CD4-positive, alpha-beta T cell (primary cell): ENCODE measurements at places on chromosomes 4 and X.

DNA sequence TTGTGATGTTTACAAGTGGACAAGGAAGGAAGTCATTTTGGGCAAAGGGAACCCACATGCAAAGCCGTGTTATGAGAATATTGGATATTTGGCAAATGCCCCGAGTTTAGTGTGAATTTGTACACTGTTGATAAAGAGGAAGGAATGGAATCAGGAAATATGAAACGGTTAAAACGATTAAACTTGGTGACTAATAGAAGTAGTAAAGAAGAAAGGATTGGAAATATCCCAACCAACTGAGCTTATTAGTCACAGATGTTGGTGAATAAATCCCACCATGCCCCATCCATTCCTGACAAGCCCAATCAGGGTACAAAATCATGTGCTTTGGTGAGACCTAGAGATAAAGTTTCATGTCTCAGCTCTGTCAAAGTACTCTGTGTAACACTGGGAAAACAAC is 22.0 kb downstream of the ARHGAP24 start:
- no peak for DNase-seq

DNA sequence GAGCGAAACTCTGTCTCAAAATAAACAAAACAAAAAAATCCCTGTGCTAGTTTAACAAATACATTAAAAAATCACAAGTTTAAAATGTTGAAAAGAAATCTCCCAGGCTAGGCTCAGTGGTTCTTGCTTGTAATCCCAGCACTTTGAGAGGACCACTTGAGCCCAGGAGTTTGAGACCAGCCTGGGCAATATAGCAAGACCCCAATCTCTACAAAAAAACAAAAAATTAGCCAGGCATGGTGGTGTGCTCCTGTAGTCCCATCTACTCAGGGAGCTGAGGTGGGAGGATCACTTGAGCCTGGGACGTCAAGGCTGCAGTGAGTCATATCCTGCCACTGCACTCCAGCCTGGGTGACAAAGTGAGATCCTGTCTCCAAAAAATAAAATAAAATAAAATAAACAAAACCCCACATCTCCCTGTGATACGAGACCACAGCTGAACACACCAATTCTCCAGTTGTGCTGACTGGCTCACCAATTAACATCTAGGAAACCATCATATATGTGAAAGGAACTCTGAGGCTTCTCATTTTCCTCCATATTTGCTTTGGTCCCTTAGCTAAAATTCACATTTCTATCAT is 7.3 kb downstream of the RPS4X start:
- DNase-seq = no peak

GRCh38 chrX:2401590-2402360 is 99.0 kb downstream of the DHRSX start:
- DNase-seq = no peak

DNA sequence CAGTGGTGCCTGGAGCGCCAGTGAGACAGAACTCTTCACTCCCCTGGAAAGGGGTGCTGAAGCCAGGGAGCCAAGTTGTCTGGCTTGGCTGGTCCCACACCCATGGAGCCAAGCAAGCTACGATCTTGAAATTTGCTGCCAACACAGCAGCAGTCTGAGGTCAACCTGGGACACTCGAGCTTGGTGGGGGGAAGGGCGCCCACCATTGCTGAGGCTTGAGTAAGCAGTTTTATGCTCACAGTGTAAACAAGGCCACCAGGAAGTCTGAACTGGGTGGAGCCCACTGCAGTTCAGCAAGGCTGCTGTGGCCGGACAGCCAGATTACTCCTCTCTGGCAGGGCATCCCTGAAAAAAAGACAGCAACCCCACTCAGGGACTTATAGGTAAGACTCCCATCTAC is 149.5 kb downstream of the EDA2R start:
- no peak for DNase-seq

DNA sequence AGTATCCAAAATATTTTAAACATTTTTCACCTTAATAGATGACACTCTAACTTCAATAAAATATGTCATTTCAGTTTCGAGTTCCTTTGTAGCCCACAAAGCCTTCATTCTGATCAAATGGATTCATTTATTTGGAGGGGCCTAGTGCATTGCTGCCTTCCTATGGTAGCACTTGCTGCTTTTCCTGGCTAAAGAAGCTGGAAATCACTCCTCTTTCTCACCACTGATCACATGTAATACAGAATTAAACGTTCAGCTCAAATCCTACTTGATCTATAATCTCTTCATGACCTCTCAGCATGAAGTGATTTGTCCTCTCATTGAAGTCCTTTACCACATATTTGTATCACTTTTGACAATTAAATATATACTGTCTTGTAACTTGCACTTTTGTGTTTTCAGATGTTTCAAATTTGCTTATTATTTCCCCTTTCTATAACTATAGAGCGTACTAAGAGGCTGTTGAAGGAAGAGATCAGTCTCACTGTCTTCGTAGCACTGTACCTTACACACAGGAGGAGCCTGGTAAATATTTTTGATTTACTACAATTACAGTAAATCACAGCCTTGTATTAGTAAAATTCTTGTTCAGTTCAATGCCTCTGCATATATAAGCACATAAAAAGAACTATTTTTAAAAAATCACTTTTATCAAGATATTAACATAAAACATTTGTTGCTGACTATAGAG is 555 bp downstream of the CFI start:
- no peak for DNase-seq

DNA sequence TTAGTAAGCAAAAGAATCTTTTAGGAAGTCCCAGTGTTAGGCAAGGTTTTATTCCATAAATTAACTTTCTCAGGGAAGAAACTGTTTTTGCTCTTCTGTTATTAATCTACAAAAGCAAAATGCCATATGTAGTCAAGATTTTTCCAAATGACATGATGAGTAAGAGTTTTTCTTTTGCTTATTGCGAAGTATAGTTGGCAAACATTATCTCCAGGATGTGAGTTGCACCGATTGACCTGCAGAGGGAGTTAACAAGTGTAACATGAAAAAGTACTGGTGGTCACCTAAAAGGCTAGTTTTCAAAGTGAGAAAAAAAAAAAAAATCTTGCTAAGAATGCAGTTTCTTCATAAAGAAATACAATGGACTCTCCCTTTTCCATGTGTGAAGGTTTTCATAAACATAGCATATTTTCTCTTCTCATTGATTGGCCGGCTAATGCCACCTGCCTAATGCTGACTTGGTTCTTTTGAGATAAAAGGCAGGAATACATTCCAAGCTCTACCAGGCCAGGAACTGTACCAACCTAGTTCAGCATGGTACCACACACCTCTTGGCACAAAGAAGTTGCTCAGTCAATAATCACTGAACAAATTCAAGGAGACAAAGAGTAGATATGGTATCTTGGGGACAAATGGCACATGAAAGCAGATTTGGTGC is 100.2 kb downstream of the LNX1 start:
- DNase-seq = no peak

GRCh38 chr4:185837415-185838103 is 25.6 kb upstream of the SORBS2 start:
- DNase-seq = no peak

DNA sequence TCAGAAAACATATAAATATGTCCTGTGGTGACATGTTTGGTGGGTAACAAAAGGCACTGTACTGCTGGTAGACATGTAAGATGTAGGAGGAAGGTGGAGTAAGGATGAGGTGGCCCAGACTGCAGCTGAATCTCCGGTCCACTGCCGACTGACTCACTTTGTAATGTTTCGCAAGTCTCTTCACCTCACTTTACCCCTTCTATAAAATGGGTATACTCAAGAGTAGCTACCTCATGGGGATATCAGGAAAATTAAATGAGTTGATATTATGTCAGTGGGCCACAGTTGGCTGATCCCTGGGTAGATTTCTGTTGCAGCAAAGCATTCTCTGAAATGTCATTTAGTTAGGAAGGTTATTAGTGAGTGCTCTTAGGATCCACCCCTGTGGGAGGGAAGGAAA is 22.1 kb downstream of the MRFAP1 start:
- DNase-seq = no peak

DNA sequence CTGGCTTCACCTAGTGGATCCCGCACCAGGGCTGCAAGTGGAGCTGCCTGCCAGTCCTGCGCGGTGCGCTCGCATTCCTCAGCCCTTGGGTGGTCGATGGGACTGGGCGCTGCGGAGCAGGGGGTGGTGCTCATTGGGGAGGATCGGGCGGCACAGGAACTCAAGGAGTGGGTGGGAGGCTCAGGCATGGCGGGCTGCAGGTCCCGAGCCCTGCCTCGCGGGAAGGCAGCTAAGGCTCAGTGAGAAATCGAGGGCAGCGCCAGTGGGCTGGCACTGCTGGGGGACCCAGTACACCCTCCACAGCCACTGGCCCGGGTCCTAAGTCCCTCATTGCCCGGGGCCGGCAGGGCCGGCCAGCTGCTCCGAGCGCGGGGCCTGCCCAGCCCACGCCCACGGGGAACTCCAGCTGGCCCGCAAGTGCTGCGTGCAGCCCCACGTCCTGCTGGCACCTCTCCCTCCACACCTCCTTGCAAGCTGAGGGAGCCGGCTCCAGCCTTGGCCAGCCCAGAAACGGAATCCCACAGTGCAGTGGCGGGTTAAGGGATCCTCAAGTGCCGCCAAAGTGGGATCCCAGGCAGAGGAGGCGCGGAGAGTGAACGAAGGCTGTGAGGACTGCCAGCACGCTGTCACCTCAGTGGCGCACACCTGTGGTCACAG is 27.6 kb upstream of the PGRMC1 start:
- DNase-seq = no peak

DNA sequence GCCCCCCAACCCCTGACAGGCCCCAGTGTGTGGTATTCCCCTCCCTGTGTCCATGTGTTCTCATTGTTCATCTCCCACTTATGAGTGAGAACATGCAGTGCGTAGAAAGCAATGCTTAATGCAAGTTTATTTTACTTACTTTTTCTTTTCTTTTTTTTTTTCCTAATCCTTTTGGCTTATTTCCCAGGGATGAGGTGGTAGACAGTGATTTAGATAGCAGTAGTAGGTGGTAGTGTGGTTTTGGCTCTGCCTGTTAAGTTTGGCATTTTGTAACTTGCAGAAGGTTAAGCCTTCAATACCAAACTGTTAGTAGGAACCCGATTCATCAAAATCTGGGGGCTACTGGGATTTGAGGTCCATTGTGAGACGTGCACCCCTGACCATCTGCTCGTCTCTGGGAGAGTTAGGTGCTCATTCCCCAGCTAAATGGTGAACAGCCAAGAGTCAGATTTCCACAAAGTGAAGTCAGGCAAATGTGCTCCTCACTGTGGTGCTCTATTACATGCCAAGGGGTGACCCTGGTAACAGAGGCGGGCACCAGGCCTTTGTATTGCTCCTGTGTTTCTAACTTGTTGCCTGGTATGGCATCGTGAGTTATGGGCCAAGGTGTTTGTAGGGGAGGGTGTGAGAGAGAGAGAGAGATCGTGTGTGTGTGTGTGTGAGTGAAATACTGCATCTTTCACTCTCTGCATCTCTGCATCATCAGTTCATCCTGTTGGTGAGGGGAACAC is 70.3 kb downstream of the PHOX2B start:
- no peak for DNase-seq

DNA sequence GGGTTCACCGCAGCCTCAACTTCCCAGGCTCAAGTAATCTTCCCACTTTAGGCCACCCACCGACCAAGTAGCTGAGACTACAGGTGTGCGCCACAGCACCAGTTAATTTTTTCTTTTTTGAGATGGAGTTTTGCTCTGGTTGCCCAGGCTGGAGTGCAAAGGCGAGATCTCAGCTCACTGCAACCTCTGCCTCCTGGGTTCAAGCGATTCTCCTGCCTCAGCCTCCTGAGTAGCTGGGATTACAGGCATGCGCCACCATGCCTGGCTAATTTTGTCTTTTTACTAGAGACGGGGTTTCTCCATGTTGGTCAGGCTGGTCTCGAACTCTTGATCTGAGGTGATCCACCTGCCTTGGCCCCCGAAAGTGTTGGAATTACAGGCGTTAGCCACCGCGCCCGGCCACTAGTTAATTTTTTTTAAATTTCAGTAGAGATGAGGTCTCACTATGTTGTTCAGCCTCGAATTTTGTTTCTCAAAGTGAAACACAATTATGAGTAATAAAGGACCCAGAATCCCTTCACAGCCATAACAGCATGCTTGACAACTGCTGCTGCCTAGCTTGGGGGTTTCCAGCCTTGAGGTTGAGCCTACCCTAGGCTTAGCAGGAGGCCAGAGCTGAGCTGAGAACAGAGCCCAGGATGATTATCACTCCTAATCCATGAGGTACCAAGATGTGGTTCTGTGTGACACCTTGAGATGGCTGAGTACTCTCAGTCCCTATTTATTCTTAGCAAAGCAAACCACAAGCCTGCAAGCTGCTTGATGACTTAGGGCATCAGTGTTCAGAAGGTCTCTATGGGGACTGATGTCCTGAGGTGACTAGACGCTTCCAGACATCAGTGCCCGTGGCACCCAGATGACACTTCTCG is 41.6 kb upstream of the NKRF start:
- DNase-seq = peak; percentile 11

- DNase-seq = no peak
Measured at GRCh38 chr4:46379101-46379500, 10.8 kb downstream of the GABRA2 start.

GRCh38 chr4:184645904-184646610 is 3.2 kb downstream of the CASP3 start:
- DNase-seq = no peak

- DNase-seq = no peak
Measured at GRCh38 chrX:55523356-55523755, 33.7 kb upstream of the USP51 start.

DNA sequence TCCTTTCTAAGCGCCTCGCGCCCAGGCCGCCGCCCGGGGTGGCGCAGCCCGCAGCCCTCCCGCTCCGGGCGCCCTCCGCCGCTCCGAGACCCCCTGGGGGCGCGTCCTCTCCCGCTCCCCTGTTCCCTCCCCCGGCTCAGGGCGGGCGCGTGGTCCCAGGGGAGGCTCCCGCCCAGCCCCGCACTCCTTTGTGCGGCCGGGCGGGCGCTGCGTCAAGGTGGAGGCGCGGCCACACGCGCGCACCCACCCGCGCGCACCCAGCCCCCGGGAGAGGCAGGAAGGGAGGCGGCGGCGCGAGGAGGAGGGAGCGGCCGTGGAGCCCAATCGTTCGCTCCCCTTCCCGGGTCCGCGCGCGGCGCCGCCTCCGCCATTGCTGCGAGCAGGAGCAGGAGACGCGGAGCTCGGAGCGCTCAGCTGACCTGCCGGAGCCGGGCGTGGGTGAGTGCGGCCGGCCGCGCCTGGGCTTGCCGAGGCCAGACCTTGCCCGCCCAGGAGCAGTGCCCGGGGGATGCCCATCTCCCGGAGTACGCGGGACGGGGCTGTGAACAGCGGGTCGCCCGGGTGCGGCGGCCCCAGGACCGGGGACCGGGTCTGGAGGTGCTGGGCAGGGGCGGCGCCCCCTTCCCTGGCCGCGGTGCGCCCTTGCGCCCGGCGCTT is at the start of gene NSG1:
TSS of gene NSG1 (plus strand) at position 367 of the 657 bp plus-strand sequence. CDS start 528 bp downstream, outside the sequence.
- no peak for DNase-seq

DNA sequence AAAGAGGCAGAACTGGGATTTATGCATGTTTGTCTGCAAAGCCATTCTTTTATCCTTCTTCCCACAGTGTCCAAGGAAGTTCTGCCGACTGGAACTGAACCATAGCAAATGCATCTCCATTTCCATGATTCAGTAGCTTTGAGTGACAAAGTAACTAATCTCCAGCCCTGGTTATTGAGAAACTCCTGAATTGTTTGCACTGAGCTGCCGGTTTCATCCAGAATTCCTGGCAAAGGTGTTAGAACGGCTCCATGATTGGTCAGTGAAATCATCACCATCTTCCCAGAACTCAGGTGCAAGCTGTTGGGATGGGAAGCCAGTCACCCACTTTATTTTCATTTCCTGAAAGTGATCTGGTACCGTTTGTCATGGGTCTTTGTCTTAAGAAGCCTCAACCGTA is 47.0 kb upstream of the SLC34A2 start:
- no peak for DNase-seq
